NCI-H1092 treated with DMSO at 0.1 percent for 48 hours (cell line): ENCODE measurements at places on chromosomes 5 and 9.

DNA sequence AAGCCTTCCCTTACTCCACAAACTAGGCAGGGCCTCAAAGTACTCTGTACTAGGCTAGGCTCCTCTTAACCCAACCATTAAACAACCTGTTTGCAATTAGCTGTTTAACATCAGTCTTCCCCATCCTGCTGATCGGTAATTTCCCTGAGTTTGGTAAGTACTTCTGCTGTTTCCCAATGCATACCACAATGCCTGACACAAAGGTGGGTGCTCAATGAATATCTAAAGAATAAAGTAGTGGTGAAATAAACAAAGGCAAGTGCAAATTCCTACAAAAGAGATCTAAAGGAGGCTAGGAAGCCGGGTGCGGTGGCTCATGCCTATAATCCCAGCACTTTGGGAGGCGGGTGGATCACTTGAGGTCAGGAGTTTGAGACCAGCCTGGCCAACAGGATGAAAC, 25.0 kb downstream of the FBXW2 start:
- DNase-seq, result no peak

DNA sequence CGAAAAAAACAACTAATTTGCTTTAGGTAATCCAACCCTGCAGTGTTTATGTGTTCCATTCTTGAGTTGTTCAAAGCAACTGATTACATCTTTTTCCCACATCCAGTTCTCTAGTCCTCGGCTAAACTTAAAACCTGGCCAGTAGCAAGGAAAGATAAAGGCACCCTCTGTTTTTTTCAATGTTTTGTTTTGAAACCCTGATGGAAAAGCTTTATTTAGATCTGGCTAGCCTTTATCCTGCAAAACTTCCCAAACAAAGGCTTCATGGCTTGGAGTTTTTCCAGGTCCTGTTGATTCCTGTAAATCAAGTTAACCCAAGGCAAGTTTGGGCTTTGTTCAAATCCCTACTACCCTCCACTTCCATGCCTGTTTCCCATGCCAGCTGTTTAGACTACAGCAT, 105.1 kb downstream of the CEMIP2 start:
- no peak for DNase-seq

DNA sequence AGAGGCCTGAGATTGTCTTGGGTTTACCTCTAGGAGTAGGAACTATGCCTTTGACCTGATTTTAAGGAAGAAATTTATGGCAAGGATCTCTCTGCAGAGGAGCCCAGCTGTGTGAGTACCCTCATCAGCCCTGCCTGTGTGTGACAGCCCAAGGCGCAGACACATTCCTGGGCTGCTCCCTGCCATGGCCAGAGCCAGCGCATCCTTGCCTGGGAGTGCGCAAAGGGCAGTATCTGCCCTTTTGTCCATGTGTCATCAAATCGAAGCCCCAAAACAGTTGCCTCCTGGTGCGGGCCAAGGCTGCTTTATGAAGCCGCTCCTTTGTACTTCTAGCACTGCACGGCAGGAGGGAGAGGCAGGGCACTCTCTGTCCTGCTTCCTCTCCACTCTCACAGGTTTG, 51.9 kb downstream of the PRRT1B start:
- DNase-seq, result no peak

GRCh38 chr9:109855540-109855939, 75.5 kb downstream of the PALM2AKAP2 start:
- DNase-seq, result no peak

DNA sequence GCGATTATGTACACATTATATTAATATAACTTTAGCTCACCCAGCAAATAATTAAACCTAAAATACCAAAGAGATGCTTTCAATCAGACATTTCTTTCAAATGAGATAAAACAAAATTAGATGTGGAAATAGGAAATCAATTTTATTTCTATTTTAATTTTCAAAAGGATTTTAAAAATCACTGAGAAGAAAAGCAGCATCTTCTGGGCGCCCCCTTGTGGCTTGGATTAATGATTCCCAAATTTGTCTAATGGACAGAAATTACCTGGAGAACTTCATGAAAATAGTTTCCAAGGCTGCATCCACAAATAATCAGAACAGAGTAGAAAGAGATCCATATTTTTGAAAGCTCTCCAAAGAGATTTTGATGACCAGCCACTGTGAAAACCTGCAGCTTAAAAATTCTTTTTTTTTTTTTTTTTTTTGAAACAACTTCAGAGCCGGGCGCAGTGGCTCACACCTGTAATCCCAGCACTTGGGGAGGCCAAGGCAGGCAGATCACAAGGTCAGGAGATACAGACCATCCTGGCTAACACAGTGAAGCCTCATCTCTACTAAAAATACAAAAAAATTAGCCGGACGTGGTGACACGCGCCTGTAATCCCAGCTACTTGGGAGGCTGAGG, 50.9 kb upstream of the CEMIP2 start:
- peak; percentile 15 for DNase-seq

GRCh38 chr5:172531704-172532026, 77.3 kb upstream of the SH3PXD2B start:
- DNase-seq, result no peak

DNA sequence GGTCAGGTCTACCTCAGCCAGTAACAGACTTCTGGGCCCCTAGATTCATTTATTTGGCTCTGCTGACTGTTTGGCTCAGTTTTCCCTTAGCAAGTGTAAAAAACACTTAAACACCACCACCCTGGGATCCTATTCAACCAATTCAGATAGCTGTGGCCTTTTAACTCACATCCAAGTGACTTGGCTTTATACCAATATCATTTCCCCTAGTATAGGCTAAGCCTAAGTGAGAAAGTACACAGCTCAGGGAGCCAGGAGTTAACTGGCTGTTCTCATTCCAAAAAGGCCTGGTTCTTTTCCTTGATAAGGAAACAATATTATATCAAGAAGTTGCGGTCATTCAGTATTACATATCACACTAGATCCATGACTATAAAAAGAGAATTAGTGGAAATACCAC, 163.5 kb downstream of the ARL15 start:
- DNase-seq, result peak; percentile 75

GRCh38 chr9:94591876-94592275, 1.7 kb downstream of the FBP2 start:
- no peak for DNase-seq

- peak; percentile 92 for DNase-seq
Measured at GRCh38 chr9:34675048-34675714, 12.7 kb upstream of the CCL27 start.

DNA sequence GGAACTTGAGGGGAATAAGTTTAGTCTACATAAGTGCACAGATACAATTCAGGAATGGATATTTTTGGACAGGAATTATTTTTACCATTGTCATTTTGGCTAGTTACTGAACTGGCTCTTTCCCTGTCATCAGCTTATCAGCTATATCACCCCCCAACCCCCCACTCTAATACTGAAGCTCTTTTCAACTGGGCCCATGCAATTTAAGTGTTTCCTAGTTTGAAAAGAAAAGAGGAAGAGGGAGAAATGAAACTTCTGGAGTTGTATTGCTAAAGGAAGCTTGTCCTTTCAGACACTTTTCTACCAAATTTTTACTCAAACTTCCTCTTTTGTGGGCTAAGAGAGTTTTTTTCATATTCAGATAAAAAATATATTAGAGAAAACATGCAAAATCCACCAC, 18.5 kb upstream of the TIMD4 start:
- DNase-seq, result no peak

DNA sequence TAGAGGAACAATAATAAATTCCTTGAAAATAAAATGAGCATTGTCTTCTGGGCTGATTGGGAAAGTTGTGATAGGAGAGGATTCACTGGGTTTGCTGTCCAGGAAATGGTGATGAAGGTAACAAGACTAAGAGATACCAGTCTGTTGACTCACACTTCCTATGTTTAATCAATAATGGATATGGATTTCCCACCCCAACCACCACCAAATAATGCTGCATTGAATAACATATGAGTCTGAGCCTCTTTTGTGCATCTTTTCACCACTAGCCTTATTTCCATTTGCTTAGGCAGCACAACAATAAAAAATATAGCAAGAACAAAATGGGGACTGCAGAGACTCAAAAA, 120.2 kb upstream of the NFIB start:
- DNase-seq, result no peak

GRCh38 chr9:89407070-89407469, 88.8 kb downstream of the SECISBP2 start:
- no peak for DNase-seq

DNA sequence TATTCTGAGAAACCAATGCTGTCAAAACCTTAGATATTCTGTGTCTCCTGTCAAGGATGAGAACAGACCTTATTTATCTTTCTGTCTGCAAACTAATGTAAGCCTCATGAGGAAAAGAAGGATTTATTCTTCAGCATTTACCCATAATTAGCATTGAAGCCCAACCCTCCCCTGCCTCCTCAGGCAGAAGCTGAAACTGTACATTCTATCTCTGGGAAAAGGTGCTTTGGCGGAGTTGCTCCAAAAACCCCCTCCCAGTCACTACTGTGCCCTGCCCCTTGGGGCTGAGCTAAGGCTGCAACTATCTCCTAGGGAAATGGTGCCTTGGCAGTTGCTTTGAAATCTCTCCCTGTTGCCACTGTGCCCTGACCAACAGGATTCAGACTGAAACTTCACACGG, 106.2 kb upstream of the TLR4 start:
- no peak for DNase-seq

DNA sequence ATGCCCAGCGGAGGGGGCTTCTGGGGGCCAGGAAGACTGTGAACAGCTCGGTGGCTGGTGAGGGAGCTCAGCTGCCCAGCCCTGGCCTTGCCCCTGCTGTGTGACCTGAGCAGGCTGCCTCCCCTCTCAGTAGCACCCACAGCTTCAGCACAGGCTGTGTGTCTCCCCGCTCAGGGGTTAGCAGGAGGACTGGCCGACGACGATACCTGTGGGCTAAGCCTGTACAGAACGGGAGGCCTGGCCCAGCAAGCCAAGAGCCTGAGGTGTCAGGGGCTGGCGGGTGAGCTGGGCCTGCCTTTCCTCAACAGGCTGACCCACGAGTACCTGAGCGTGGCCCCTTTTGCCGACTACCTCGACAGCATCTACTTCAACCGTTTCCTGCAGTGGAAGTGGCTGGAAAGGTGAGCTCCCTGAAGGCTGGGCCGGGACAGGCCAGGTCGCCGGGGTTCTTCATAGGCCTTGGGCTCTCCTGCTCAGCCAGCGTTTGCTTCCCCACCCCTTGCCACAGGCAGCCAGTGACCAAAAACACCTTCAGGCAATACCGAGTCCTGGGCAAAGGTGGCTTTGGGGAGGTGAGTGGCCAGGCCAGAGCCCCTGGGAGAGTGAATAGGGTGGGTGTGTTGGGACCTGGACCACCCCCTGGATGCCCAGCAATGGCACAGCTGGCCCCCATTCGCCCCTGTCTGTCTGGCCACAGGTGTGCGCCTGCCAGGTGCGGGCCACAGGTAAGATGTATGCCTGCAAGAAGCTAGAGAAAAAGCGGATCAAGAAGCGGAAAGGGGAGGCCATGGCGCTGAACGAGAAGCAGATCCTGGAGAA, 6.6 kb downstream of the GRK6 start:
- no peak for DNase-seq

- DNase-seq, result no peak
Measured at GRCh38 chr5:54558362-54558761, 40.8 kb downstream of the SNX18 start.

DNA sequence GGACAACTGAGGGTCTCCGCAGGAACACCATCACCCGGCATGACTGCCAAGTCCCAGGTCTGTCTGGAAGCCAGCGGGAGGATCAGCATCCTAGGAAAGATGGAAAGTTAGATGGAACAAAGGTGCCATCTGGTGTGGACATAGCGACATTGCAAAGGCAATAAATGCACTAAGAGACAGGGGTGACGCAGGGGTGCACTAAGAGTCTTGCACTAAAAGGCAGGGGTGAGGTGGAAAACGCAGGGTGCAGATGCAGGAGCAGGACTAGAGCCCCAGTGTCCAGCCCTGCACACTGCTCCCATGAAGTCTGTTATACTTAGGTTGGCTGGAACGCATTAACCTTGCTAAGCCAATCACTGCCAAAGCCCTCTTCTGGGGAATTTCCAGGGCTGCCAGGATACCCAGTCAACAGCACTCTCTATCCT, 15.5 kb downstream of the ATOX1 start:
- DNase-seq, result peak; percentile 16

DNA sequence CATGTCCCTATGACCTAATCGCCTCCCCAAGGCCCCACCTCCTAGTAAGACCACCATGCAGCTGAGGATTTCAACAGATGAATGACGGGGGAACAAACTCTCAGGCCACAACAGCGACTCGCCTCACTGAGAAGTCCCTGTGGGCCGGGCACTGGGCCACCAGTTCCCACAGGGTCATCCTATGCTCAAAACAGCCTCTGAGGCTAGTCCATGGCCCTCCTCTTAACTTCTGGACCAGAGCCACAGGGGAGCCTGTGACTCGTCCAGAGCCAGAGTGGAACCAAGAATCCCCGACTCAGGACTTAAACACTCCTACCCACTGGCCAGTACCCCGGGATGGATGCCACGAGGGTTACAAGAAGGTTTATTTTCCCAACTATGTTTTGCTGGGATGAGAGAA, 12.3 kb downstream of the GFPT2 start:
- DNase-seq, result no peak

DNA sequence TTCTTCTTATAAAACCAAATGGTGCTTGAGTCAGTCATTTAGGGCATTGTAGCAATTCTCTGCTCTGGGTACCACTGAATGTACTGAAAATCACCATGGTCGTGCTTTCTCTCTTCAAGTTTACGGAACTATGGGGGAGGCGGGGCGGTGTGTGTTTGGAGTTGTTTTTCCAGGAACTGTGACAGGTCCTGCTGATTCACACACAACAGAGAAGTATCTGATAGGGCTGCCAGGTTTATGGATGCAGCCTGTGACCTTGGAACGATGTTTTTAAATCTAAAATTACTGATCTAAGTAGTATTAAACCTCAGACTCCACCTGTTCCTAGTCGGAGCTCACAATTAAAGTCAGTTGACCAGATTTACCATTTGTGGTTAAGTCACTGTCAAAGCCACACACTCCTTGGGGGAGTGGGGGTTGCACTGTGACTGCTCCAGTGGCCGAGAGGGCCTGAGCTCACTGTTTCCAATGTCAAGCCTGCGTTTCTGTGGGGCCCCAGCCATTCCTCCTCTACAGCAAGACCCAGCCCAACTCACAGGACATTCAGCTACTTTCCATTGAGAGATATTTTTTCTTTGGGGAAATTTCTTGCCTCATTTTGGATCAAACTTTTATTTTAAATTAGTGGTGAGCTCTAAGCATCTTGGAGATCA, 44.4 kb downstream of the GADD45G start:
- DNase-seq, result no peak

DNA sequence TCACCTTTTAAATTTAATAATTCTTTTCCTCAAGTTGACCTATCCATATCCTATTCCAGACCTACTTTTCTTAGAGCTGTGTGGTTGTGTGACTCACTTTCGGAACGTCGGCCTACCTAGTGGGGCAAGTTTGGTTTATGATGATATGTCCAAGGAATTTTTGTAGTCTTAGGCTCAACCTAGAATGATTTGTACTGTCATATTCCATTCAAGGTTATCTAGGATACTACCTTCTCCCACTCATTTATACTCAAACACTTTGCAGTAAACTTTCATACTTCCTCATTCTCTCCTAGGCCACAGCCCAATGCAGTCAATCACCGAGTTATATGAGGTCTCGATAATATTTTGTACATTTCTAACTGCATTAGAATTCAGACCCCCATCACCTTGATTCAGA, 61.9 kb downstream of the PIK3R1 start:
- no peak for DNase-seq

- DNase-seq, result no peak
Measured at GRCh38 chr5:16464231-16464630, 1.4 kb downstream of the ZNF622 start.

- DNase-seq, result no peak
Measured at GRCh38 chr5:91443023-91443422, 59.9 kb upstream of the ARRDC3 start.

GRCh38 chr9:83473488-83473971, 64.7 kb downstream of the FRMD3 start:
- no peak for DNase-seq
